ENCODE measurements at places on chromosomes 1 and 21. TPM values are rescaled to one million over a fixed set of nuclear protein-coding genes. Genes with fewer than 3 reads are reported as not detected.

C1orf116 gene
- not detected for total RNA-seq

DNA sequence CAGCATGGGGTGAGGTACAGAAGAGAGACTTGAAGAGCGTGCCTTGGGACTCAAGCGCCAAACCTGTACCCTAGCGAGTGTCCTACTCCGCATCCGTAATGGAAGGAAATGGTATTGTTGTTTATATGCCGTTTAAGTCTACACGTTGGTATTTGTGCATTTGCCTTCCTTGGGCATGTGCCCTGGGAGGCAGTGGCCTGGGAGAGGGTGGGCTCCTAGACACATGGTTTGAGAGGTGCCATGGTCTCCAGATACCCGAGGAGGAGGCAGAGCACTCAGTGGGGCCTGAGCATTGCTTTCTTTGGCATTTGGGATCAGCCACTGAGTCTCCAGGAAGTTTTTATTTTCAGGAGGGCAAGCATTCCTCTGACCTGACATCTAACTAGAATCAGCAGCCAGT is 6.5 kb downstream of the ZNF672 start:
- DNase-seq = no peak

- DNase-seq = no peak
Measured at GRCh38 chr1:117596023-117596720, 9.7 kb upstream of the TENT5C start.

DNA sequence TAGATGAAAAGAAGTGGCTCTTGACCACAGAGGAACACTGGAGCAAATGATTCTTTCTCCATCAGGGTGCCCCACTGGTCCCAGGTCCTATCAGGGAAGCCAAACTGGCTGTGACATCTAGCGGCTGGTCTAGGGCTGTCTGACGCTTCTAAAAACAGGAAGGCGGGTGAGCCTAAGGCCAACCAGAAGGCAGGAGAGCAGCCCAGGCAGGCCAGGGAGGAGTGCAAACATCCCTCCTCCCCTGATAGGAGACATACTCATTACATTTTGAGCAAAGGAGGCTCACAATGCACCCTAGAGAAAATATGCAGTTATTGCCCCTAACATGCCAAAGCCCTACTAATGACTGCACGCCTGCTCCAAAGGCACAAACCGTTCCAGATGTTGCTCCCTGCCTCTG is 10.4 kb upstream of the FOXE3 start:
- DNase-seq = no peak

- no peak for DNase-seq
Measured at GRCh38 chr1:117017062-117017461, 15.5 kb downstream of the CD101 start.

DNA sequence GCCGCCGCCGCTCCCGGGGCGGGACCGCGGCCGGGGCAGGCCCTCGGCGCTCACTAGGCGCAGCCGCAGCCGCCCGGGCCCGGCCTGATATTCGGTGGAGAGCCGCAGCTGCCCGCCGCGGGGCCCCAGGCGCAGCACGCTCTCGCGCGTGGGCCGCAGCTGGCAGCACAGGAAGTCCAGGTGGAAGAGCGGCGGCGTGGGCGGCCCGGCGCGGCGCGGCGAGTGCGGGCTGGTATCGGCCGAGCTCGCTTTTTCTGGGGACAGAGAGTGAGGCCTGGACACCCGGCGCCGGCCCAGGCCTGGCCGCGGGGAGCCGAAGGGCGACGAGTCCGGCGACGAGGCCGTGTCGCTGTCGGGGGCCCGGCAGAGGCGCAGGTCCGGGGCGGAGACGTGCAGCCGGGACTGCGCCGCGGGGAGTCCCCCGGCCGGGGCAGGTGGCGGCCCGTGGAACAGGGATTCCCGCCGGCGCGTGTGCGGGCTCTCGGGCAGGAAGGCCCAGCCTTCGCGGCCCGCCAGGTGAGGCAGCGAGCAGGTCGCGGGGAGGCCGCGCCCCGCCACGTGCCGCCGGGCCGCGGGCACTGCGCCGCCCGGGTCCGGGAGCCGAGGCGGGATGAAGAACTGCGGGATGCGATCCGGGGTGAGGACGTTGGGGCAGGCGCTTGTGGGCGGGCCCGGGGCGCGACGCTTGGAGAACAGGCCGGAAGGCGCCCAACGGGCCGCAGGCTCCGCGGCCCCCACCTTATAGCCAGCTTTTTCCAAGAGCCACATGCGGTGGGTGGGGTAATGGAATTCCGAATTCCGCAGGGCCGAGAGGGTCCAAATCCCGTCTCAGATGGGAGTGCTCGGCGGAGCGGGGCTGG is 1.2 kb downstream of the C2CD4D start:
- DNase-seq = no peak

DNA sequence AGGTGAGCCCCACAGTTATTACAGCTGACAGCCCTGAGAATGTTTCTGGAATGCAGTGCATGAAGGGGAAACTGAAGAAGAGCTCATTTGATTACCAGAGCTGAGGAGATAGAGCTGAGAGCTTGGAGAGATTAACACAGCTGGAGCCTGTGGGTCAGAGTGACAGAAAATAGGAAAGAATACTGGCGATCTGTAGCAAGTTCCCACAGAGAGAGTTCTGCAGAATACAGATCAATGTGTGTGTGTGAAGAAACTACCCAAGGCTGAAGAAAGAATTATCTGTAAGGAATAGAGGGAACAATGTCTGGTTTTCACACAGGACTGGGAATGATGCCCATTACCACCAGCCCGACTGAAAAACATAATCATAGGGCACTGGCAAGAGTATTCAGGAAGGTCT is 103.6 kb upstream of the SNX7 start:
- no peak for DNase-seq

DNA sequence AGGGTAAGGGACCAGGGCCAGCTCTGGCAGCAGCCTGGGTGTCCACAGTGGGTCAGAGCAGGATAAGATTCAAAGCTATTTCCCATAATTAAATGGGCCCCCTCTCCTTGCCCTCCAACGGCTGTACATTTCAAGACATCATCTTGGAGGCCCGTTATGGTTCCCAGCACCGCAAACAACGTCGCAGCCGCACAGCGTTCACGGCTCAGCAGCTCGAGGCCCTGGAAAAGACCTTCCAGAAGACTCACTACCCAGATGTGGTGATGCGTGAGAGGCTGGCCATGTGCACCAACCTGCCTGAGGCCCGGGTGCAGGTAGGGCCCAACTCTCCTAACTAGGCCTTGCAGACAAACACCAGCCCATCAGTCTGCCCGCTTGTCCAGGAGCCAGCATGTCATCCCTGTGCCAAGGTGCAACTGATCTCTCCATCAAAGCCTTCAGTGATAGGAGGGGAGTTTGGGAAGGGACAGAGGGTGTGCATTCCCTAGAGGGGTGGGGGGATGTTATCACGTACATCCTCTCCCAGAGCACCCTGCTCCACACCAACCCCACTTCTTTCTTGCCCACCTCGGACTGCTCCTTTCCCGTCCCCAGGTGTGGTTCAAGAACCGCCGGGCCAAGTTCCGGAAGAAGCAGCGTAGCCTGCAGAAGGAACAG is 20.8 kb downstream of the DMBX1 start:
- no peak for DNase-seq

GRCh38 chr1:107076841-107077240 is 20.4 kb downstream of the PRMT6 start:
- DNase-seq = peak; percentile 65

ABCG1 gene
- total RNA-seq = 0.77 TPM

YBX1 gene
- 500 TPM for total RNA-seq

SERTAD4 gene
- 0.17 TPM for total RNA-seq

- DNase-seq = no peak
Measured at GRCh38 chr1:228154670-228155571, 5.2 kb downstream of the GJC2 start.

DNA sequence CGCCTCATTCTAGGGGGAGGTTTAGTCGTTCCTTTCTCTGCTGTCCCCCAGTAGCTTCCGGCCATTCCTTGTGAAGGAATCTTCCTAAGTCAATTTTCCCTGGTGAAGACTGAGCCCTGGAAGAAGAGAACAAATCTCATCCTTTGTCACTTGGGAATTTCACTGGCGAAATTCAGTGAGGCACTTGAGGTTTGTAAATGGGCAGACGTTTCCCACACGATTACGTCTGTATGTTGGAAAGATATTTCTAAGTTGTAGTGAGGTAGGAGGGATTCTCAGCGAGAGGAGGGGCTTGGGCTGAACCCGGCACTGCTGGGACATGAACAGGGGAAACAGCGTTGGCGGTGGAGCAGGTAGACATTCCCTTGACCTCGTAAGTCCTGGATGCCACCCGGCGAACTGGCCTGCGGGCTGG is 47.2 kb downstream of the GALNT2 start:
- DNase-seq = peak; percentile 91

FALEC gene
- 1.0 TPM for total RNA-seq

DNA sequence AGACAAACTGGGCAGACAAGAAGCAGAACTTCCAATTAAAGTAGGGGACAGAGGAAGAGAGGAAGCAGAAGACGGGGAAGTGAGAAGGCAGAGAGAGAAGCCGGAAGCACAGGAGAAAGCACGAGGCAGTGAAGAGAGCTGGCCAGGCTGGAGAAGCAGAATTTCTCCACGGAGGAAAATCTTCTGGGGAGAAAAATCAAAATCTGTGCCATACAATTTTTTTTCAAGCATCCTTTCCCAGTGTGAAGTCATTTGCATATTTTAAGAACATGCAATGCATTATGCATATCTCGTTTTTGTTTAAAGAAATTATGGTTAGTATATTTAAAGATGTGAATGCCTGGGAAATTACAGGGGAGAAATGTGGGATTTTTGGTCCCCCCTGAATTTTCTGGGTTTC is 7.3 kb upstream of the CAMK2N1 start:
- no peak for DNase-seq

GRCh38 chr1:12587981-12588640 is 29.9 kb downstream of the DHRS3 start:
- DNase-seq = peak; percentile 89

DNA sequence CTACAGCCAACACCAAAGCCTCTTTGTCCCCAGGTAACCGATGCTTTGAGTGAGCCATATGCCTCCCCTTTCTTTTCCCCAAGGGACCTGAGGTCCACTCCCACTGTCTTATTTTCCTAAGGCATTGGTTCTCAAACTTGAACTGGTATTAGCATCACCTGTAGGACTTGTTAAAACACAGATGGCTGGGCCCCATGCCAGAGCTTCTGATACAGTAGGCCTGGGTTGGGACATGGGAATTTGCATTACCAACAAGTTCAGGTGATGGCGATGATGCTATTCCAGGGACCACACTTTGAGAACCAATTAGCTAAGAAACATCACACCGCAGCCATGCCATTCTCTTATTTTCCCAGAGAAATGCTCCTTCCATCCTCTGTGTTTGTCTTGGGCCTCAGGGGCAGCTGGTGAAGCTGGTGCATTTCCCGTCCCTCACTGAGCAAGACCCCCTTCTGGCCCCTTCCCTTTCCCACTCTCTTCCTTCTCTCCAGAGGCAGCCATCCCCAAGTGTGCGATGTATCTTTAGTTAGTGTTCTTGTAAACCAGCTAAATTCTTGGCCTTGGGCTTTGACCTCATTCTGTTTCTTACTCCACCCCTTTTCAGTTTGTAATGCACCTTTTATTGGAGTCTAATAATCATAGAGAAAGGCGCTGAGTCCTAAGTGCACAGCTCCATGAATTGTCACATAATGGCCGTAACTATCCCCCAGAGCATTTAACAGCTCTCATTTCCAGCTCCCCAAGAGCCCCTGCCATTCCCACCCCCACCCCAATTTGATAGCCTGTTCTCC is 14.2 kb upstream of the TTC22 start:
- DNase-seq = no peak

DNA sequence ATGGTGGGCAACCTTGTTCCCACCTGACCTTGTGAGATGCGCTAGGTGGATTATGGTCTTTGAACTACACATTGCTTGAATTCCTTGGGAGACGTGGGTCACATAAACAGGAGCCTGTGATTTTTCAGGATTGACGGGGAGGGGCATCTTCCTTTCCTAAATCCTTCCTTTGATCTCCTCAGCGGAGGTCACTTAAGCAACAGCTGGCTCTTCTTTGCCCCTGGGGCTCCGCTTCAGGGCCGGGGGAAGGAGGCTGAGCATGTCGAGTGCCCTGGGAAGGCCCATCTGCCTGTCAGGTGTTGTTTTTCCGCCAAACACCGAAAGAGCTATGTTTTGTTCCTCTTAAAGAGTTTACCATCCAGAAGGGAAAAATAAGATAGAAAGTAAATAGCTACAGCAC is 40.6 kb downstream of the KIF26B start:
- DNase-seq = no peak
